ENCODE measurements at places on chromosomes 16 and 17.

DNA sequence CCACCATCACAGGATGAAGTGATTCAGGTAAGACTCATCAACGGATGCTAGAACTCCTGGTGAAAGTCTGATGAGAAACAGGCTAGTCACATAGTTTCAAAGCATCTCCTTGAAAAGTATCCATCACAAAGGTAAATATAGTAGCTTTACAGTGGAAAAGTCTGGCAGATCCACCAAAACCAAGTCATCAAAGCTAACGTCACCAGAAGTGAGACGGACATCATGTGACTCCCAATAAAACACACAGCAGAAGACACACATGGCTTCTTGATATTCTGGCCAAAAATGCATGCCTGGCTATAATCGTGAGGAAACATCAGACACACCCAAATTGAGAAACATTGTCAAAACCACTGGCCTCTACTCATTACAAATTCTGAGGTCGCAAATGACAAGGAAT is 17.9 kb upstream of the TRPV3 start:
- H3K27ac ChIP-seq: no peak overlapping the region
- H3K36me3 ChIP-seq: peaks cover 3% of the 10 kb centered on the region
- no peak for DNase-seq
- no peaks in the 10 kb centered on the region for H3K27me3 ChIP-seq
- no peak overlapping the region for H3K4me3 ChIP-seq
- H3K4me1 ChIP-seq: no peaks in the 10 kb centered on the region

DNA sequence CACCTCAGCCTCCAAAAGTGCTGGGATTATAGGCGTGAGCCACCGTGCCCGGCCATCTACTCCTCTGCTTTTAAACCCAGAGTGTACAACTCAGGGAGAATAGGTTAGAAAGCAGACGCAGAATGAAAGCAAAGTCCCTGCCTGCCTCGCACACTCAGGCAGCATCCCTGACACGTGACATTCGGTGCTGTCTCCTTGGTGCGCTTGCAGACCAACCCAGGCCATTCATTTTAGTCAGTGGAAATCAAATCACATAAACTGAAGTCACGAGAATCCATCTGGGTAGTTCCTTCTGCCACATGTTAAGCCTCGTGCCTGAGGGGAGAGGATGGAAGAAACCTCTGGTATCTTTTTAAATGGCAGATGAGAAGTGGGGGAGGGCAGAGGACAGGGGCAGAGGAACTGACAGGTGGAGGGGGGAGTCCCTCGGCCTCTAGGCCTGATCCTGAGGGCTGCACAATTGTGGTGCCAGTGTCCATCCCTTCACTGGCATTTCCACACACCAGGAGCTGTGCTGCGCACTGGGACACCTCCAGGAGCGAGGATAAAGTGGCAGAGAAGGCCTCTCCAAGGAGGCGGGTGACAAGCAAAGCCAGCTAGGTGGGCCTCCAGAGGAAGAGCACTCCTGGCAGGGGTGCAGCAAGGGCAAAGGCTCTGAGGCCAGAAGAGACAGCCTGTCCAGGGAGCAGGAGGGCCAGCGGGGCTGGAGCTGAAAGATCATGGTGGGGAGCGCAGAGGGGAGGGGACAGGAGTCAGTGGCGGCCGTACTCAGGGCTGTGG is 196.3 kb downstream of the KATNIP start:
- no peak overlapping the region for H3K27ac ChIP-seq
- H3K27me3 ChIP-seq: no peaks in the 10 kb centered on the region
- DNase-seq: no peak
- H3K4me3 ChIP-seq: no peak overlapping the region
- H3K36me3 ChIP-seq: peaks cover 12% of the 10 kb centered on the region

DNA sequence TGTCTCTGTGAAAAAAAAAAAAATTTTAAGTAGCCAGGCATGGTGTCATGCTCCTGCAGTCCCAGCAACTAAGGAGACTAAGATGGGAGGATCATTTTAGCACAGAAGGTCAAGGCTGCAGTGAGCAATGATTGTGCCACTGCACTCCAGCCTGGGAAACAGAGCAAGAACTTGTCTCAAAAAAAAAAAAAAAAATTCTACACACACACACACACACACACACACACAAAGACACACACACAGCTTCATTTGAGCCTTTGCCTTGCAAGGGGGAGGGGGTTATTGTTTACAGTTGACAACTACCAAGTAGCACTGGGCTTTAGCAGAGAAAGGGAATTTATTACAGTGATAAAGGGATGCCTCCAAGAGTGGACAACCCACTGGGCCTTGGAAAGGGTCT is 4.9 kb upstream of the POLR3E start:
- H3K27ac ChIP-seq: no peak overlapping the region
- no peak for DNase-seq
- peaks cover 3% of the 10 kb centered on the region for H3K27me3 ChIP-seq
- H3K36me3 ChIP-seq: peaks cover 4% of the 10 kb centered on the region
- H3K4me1 ChIP-seq: peaks cover 9% of the 10 kb centered on the region
- no peak overlapping the region for H3K4me3 ChIP-seq

- DNase-seq: peak; percentile 82
- no peaks in the 10 kb centered on the region for H3K36me3 ChIP-seq
- no peak overlapping the region for H3K4me3 ChIP-seq
- H3K27ac ChIP-seq: no peak overlapping the region
- H3K4me1 ChIP-seq: peaks cover 11% of the 10 kb centered on the region
Measured at GRCh38 chr16:72832621-72833248, 215.2 kb downstream of the ZFHX3 start.

- H3K27me3 ChIP-seq: peaks cover 51% of the 10 kb centered on the region
- peaks cover 46% of the 10 kb centered on the region for H3K4me1 ChIP-seq
Measured at GRCh38 chr17:57953219-57953618, 2.0 kb downstream of the CUEDC1 start.

DNA sequence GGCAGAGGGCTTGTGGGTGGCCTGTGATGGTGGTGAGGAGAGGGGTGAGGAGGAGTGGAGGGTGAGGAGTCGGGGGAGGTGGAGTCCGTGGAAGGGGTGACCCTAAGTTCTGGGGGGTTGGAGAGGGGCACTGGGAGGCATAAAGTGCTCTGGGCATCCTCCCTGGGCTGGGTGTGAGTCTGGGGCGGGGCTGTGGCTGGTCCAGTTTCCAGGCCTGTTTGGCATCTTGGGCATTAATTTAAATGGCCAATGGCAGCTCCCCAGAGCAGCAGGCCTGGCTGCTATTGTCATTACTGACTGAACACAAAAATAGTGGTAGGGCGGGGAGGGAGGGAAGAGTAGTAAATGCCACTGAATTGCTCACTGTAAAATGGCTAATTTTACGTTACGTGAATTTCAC is 7.7 kb upstream of the ARHGAP23 start:
- H3K27me3 ChIP-seq: peaks cover 70% of the 10 kb centered on the region
- peaks cover 7% of the 10 kb centered on the region for H3K4me1 ChIP-seq
- no peak overlapping the region for H3K4me3 ChIP-seq
- no peak for DNase-seq
- H3K27ac ChIP-seq: no peak overlapping the region

GRCh38 chr16:56936950-56937349 is 5.0 kb downstream of the HERPUD1 start:
- H3K36me3 ChIP-seq: peaks cover 88% of the 10 kb centered on the region
- no peaks in the 10 kb centered on the region for H3K27me3 ChIP-seq
- peak overlapping the region; percentile 56 for H3K4me3 ChIP-seq

GRCh38 chr17:44324092-44324570 is 492 bp downstream of the SLC25A39 start:
- DNase-seq: no peak
- peak overlapping the region; percentile 83 for H3K4me3 ChIP-seq
- peak overlapping the region; percentile 73 for H3K27ac ChIP-seq
- no peaks in the 10 kb centered on the region for H3K27me3 ChIP-seq

GRCh38 chr17:67615011-67615561 is 102.7 kb upstream of the NOL11 start:
- H3K4me3 ChIP-seq: no peak overlapping the region
- H3K4me1 ChIP-seq: peaks cover 10% of the 10 kb centered on the region
- no peak overlapping the region for H3K27ac ChIP-seq
- peaks cover 5% of the 10 kb centered on the region for H3K36me3 ChIP-seq
- no peak for DNase-seq

- H3K27ac ChIP-seq: peak overlapping the region; percentile 11
- DNase-seq: no peak
- peaks cover 28% of the 10 kb centered on the region for H3K4me1 ChIP-seq
- H3K27me3 ChIP-seq: peaks cover 5% of the 10 kb centered on the region
- no peak overlapping the region for H3K4me3 ChIP-seq
- no peaks in the 10 kb centered on the region for H3K36me3 ChIP-seq
Measured at GRCh38 chr16:57409065-57409464, 4.5 kb downstream of the CCL17 start.

DNA sequence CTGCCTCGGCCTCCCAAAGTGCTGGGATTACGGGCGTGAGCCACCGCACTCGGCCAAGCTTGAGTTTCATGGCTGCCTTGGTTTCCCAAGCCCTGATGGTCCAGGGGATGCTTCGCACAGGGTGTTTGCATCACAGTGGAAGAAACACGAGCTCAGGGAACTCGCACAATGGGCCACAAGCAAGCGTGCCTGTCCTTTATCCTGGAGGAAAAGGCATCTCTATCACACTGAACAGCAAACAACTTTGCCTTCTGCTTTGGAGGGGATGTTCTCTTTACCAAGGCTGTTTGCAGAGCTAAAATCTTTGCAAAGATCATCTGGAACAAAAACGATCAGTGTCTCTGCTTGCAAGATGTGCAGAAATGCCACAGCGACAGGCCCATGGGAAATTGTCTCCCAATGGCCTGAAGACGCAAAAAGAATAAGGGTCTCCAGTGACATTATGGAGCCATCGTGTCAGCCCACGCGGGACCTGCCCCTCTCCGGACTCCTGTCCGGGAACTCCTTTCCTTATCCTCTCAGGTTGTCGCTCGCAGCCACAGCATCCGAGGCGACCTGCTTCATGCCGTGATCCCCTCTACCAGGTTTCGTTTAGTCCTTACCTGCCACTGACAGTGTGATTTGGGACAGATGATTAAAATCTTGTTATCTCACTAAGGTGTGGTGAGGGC is 44.1 kb upstream of the CBFA2T3 start:
- H3K27ac ChIP-seq: no peak overlapping the region
- H3K27me3 ChIP-seq: peaks cover 8% of the 10 kb centered on the region
- H3K4me3 ChIP-seq: no peak overlapping the region

GRCh38 chr17:13067629-13068303 is 49.9 kb upstream of the ELAC2 start:
- no peak overlapping the region for H3K27ac ChIP-seq
- no peaks in the 10 kb centered on the region for H3K36me3 ChIP-seq
- no peak overlapping the region for H3K4me3 ChIP-seq
- no peak for DNase-seq

DNA sequence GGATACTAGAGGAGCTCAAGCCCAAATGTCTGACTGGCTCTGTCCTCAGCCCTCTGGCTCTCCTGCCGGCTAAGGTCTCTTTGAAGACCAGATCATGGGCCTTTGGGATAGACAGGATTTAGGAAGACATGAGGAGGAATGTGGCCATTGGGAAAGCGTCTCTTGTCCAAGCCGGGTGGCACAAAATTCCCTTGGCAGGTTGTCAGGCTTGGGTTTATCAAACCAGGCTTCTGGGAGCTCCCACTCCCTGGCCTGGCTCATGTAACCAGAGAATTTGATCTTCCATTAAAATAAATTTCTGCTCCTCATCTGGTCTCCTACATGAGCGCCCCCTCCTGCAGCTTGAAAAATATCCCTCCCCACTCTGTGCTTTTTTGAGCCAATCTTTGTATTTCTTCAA is 71.1 kb downstream of the IRX3 start:
- H3K4me3 ChIP-seq: no peak overlapping the region
- H3K27me3 ChIP-seq: peaks cover 3% of the 10 kb centered on the region
- no peak for DNase-seq

- H3K4me1 ChIP-seq: peaks cover 12% of the 10 kb centered on the region
- DNase-seq: peak; percentile 40
- H3K36me3 ChIP-seq: peaks cover 25% of the 10 kb centered on the region
- no peak overlapping the region for H3K4me3 ChIP-seq
- no peaks in the 10 kb centered on the region for H3K27me3 ChIP-seq
Measured at GRCh38 chr16:22232277-22233036, 26.4 kb downstream of the EEF2K start.

DNA sequence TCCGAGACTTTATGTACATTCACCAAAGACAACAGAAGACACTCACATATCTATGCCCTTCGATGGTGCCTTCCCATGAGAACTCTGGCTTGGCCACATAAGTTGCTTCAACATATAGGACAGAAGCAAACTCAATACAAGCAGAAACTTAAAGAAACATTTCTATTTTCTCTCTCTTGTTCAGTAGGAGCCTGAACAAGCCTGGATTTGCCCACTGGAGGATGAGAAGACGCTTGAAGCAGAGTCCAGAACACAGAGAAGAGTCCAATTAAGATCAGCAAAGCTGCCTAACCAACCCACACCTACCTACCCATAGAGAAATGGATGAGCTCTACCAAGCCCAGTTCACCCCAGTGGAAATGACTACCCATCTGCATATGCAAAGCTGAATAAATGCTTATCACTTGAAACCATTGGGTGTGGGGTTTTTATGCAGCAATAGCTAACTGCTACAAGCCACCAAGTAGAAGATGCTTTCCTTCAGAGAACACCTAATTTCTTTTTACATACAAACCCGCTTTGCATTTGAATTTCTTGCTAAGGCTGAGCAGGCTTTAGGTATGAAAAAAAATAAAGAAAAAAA is 337.9 kb upstream of the DYNLRB2 start:
- H3K4me1 ChIP-seq: peaks cover 2% of the 10 kb centered on the region
- no peak overlapping the region for H3K4me3 ChIP-seq
- H3K27me3 ChIP-seq: peaks cover 4% of the 10 kb centered on the region
- DNase-seq: no peak
- H3K36me3 ChIP-seq: no peaks in the 10 kb centered on the region
- no peak overlapping the region for H3K27ac ChIP-seq

DNA sequence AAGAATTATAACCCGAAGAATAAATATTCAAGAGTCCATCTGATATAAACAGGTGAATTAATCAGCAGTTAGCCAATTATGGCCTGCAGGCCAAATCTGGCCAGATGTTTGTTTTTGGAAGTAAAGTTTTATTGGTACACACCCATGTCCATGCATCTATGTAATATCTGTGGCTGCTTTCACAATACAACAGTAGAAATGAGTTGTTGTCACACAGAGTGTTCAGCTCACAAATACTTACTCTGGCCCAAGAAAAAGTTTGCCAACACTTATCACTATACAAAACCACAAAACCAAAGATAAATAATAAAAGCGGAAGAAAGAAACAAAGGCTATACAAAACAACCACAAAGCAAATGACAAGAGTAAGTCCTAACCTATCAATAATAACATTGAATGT is 109.4 kb downstream of the CDYL2 start:
- H3K4me1 ChIP-seq: peaks cover 48% of the 10 kb centered on the region
- H3K27me3 ChIP-seq: peaks cover 6% of the 10 kb centered on the region
- no peak overlapping the region for H3K27ac ChIP-seq
- no peak for DNase-seq
- peaks cover 2% of the 10 kb centered on the region for H3K36me3 ChIP-seq
- no peak overlapping the region for H3K4me3 ChIP-seq

- no peak overlapping the region for H3K27ac ChIP-seq
- H3K27me3 ChIP-seq: no peaks in the 10 kb centered on the region
- peaks cover 16% of the 10 kb centered on the region for H3K4me1 ChIP-seq
- peaks cover 19% of the 10 kb centered on the region for H3K36me3 ChIP-seq
- DNase-seq: no peak
- no peak overlapping the region for H3K4me3 ChIP-seq
Measured at GRCh38 chr17:35705230-35705629, 26.2 kb upstream of the RASL10B start.

GRCh38 chr17:29838961-29839360 is 91.1 kb downstream of the SSH2 start:
- H3K4me1 ChIP-seq: no peaks in the 10 kb centered on the region
- DNase-seq: no peak
- H3K4me3 ChIP-seq: no peak overlapping the region
- no peaks in the 10 kb centered on the region for H3K36me3 ChIP-seq

- peak overlapping the region; percentile 84 for H3K4me3 ChIP-seq
- H3K27me3 ChIP-seq: no peaks in the 10 kb centered on the region
- H3K27ac ChIP-seq: peak overlapping the region; percentile 53
- peaks cover 39% of the 10 kb centered on the region for H3K36me3 ChIP-seq
- no peak for DNase-seq
Measured at GRCh38 chr17:78184868-78185267, 2.0 kb downstream of the TK1 start.

Data from activated naive CD8-positive, alpha-beta T cell treated with anti-CD3 and anti-CD28 coated beads, Interleukin-2, amount 50 U/mL, for 24 hours (primary cell).